ENCODE measurements at places on chromosomes 5 and 9.

DNA sequence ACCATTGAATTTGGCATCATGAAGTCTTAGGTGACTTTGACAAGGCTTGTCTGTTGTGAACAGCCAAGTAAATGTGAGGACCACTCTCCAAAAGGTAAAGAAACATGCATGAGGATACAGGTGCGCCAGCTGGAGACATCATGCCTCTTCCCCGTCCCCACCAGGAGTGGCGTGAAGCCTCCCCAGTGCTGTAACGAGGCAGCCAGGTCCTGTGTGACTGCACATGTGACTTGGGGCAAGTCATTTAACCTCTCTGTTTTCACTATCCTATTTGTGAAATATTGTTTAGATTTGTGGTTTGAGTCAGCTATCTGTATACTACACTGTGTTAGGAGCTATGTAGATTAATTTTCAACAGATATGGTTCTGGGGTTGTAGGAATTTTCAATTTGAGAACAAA lies 65.0 kb downstream of the DOCK8 start:
- no peak for DNase-seq

- DNase-seq: peak; percentile 6
Measured at GRCh38 chr9:108150736-108151586, 661.4 kb upstream of the KLF4 start.

GRCh38 chr5:79613549-79613948 lies 1.3 kb downstream of the TENT2 start:
- no peak for DNase-seq

DNA sequence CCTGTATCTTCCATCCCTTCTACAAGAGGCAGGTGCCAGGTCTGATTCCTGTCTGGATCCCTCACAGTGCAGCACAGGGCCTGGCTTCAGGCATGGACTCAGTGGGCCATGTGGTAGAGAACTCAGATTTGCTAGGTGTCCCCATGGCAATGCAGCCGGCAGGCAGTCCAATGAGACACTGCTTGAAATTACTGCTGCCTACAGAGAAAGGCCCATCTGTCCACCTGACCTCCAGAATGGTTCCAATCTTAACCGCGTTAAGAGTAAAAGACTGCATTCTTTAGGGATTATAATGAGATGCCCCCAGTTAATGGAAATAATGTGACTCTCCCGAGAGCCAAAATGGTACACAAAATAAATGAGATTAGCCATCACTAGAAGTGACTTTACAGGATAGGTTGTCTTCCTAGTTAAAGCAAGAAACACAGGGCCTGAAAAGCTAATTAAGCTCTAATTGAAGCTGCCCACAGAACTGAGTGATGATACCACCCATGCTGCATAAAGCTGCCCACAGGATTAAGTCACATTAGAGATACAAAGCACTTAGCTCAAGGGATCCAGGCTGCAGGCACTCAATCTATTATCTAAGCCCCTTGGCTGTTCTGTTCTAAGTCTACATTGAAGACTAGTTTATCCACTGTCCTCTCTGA lies 11.4 kb downstream of the FAM193B start:
- no peak for DNase-seq

DNA sequence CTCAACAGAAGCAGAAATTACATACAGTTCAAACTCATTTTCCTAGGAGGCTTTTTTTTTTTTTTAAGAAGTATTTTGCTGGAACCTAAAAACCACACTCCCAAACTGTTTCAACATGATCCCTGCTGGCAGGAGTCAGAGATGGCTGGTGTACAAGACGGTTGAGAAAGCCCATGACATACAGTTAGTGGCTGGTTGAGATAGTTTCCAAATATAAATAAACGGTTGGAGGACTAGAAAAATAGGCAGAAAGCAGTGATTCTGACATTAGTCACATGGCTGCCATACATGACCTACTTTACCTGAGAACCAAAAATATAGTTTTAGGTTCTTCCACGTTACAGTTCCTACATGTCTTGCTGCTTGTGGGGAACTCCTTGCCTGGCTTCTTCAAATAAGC lies 31.7 kb upstream of the BASP1 start:
- DNase-seq: no peak

GRCh38 chr5:116135344-116135743 lies 50.5 kb downstream of the COMMD10 start:
- peak; percentile 64 for DNase-seq

DNA sequence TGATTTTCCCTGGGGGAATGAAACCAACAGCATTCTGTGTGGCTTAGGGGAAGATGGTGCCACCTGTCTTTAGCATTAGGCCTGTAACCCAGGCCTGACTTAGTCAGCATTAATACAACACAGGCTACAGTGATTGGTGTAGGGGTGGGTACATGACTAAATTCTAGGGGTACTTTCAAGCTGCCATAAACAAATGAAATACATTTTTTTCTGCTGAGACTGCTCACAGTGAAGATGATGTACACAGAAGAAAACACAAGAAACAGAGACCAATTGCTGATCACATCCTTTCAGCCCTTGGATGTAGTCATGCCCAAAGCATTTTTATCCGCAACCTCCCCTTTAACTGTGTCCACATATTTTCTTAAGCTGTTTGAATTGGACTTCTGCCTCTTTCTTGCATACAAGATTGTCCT lies 527.2 kb downstream of the KCTD16 start:
- no peak for DNase-seq

DNA sequence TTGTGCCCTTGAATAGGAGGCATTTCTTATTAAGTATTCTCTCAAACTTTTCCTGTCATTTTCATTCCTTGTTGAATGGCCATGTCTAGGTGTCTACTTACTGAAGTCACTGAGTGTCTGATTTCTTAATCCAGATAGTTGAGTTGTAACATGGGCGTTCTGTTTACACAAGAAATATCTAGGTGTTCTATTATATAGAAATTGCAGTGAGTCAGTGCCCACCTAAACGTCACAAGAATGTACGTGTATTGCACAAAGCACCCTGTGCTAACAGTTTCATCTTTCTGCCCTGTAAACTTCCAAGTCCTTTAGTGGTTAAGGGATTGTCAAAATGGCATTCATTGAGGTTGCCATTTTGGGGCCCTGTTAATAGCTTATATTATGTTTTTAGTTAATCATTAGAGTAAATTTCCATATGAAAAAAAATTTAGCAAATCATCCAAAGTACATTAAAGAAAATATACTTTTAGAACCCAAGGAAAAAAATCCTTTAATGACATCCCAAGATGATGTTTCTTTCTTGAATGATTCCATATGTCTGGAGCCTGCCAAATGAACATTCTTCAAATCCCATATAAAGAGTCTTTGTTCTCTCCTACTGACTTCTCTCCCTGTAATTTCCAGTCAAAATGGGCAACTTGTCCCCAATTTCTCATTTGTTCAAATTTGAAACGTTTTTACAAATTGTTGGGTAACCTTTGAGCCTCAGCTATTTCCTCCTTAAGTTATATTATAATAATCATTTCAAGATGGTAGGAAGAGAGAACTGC lies 114.2 kb downstream of the GOLPH3 start:
- no peak for DNase-seq

DNA sequence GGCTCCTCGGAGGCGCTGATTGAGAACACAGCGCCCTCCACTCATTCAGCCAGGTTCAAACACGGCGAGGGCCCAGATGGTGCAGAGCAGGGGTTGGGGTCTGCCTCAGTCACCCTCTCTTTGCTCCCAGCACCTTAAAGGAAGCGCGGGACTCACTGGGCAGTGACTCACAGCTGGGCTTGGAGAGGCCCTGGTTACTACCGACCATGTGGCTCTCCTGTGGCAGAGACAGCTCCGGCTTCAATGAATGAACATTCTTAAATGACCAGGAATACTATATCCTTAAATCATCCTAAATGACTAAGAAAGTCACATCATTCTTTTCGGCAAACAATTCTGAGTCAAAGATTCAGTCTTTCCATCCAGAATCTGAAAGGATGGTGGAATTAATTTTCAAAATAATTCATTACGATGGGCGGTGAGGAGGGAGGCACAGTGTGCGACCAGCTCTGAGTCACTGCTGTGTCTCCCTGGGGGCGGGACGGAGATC lies 1.6 kb upstream of the INPP5E start:
- no peak for DNase-seq

GRCh38 chr9:98312365-98312764 lies 56.9 kb upstream of the TBC1D2 start:
- no peak for DNase-seq

DNA sequence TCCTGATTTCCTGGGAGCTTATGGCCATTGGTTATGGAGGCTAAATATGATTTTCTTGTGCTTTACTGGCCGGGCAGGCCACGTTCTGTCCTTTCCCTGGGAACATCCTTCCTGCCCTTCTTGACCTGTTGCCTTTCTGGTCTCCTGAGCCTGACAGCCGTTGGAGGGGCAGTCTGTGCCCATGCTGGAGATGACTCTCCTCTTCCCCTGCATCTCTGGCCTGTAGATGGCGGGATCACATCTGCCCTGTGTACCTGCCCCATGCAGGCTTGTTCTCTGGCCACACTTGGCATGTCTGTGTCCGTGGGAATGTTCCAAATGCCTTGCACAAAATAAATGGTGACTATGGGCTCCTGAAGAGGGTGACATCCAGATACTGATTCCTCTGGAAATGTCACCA lies 253.1 kb upstream of the IRX4 start:
- no peak for DNase-seq

- DNase-seq: no peak
Measured at GRCh38 chr9:13791816-13792215, 512.3 kb upstream of the MPDZ start.

GRCh38 chr5:9667906-9668305 lies 37.8 kb upstream of the TAS2R1 start:
- DNase-seq: no peak

- no peak for DNase-seq
Measured at GRCh38 chr9:36729906-36730305, 157.2 kb downstream of the MELK start.

DNA sequence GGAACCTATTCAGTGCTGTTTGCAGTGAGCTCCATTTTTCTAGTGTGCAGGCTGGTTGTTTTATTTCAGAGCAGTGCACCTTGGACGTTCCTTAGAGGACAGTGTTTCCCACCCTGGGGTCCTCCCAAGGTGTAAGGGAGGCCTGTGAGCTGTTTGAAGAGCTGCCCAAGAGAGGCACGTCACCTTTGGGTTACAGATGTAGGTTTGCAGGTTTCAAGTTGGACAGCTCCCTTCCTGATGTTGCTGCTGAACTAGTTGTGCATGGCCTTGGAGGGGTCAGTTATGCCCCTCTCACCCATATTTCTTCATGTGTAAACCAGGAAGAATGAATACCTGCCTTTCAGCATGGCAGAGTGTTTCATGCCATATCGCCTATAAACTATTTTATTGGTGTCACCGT lies 34.7 kb upstream of the POMT1 start:
- no peak for DNase-seq

GRCh38 chr9:76374783-76375559 lies 19.3 kb downstream of the RFK start:
- no peak for DNase-seq

- DNase-seq: no peak
Measured at GRCh38 chr9:19456426-19456825, 47.6 kb downstream of the ACER2 start.

DNA sequence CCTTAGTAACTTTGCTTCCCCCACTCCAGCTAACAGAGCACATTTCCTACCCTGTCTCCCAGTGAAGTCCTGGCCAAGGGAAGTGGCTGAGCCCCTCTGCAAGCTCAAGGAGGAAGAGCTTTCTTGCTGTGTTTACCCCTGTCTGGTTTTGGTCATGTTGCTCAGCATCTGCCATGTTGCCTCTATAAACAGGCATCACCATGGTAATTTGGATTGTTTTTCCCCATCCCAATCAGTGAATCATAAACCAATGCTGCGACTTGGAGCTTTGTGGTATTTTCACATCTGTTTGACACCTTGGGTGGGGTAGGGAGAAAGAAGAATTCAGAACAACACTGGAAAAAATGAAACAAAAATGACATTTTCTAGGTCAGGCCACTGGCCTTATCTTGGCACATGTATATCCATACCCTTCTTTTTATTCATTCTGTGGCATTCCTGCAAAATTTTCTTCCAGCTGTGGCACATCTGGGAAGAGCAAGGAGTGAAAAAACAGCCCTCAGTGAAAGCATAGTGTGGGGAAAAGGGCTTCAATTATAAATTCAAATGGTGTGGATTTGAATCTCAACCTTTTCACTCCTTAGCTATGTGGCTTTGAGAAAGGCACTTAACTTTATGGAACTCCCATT lies 42.5 kb downstream of the SLIT3 start:
- no peak for DNase-seq

DNA sequence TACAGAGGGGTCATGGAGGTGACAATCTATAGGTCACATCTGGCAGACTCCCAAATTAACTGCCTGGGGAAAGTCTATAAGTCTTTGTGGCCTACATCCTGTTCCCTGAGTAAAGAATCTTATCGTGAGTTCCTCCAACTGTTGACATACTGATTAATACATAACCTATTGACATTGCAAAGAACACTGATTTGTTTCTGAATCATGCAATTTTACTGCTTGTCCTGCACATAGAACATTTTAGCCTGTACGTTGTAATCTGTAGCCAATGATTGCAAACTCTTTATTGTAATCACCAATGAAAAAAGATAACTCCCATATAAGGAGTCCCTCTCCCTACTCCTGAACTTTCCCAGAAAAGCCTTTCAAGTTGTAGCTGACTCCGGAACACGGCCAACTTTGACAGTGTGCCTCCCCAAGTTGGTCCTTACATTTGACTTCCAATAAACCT lies 18.8 kb upstream of the OR2K2 start:
- DNase-seq: no peak

DNA sequence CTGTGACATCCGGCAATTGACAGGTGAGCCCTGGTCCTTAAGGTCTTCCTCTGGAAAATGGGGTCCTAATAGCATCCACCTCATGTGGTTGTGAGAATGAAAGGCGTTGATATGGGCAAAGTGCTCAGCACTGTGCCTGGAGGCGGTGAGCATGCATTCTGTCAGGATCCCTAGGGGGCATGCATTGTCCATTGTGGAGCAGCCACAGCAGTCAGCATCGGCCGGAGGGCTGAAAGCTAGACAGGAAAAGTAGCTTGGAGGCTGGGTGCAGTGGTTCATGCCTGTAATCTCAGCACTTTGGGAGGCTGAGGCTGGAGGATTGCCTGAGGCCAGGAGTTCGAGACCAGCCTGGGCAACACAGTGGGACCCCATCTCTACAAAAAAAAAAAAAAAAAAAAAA lies 122.2 kb downstream of the LHX2 start:
- DNase-seq: peak; percentile 54

GRCh38 chr9:93120846-93121315 lies 13.2 kb downstream of the NINJ1 start:
- DNase-seq: no peak

GRCh38 chr5:158837908-158838307 lies 261.8 kb downstream of the EBF1 start:
- no peak for DNase-seq
